GM04504 (cell line): ENCODE measurements at places on chromosomes 5 and 9.

DNA sequence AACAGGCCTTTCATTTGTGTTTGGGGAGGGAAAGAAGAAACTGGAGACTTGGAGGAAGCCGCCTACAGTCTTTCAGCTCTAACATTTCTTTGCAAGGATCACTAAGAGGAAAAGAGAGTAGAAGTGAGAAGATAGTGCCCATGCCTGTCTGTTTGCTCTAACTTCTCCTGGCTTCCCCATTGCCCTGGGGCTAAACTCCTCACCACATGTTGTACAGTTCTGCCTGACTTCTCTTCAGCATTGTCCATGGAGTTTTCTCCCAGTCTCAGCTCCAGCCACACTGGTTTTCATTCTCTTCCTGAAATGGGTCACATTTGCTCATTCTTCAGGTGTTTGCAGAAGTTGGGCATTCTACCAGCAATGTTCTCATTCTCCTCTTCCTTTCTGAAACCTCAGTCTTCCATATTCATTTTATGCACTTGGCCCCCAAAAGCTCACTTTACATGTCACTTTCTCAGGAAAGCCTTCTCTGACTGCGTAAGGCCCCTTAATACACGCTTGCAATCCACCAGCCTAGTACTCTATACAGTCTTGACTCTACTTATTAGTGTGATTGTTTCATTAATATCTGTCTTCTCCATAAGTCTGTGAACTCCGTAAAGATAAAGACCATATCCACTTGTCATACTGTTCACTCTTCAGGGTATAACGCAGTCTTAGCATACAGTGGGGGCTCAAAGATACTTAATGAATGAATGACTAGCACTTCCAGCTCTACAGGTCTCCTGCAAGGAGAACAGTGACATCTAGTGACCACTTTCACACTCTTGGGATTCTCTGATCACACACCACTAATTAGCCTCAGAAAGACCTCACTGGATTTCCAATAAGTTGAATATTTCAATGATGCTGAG is 40.2 kb upstream of the TRIM32 start:
- peak; percentile 40 for DNase-seq

DNA sequence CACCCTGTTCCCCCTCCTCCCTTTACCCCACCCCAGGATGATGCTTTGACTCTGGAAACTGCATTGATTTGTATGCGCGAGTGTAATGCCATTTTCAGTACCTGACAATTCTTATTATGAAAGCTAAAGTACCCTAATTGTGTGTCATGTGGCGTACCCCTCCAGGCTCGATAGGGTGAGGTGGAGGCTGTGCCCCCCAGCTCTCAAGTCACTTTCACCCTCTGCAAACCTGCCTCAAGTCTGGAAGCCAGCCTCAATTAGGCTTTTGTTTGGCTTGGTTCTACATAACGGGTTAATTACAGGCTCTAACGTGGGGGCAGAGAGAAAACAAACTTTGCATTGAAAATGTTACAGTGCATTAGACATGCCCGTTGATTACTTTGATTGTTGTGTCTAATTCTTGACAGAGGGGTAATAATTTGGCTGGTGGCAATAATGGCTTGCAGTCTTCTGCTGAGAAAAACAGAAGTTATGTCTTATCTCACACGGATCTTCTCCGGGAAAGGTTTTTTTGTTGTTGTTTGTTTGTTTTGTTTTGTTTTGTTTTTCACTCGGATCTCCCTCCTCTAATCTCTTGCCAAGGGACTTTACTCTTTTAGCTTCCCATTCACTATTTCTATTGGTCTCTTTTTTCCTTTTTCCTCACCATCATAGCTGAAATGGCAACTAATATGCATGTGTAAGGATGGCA is 12.6 kb downstream of the ISL1 start:
- no peak for DNase-seq

GRCh38 chr9:73152953-73153352 is 1.3 kb downstream of the ANXA1 start:
- DNase-seq, result no peak

GRCh38 chr5:1175015-1175414 is 26.4 kb upstream of the SLC6A19 start:
- no peak for DNase-seq

DNA sequence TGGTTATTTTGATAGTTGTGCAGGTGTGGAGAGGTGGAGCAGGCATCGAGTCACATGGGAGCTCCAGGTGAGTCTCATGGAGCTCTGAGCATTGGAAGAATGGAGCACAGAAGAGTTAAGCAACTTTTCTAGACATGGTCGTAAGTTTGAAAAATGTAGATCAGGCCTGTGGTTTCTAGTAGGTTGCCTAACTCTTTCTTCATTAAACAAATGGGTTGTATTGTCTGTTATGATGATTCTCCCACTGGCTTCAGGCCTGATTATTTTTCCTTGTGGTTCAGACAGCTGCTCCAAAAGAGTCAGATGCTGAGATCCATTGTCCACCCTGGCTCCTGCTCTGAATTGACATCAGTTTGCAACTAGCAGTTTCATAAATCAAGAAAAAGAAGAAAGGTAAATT is 80.3 kb upstream of the RPS23 start:
- peak; percentile 77 for DNase-seq

DNA sequence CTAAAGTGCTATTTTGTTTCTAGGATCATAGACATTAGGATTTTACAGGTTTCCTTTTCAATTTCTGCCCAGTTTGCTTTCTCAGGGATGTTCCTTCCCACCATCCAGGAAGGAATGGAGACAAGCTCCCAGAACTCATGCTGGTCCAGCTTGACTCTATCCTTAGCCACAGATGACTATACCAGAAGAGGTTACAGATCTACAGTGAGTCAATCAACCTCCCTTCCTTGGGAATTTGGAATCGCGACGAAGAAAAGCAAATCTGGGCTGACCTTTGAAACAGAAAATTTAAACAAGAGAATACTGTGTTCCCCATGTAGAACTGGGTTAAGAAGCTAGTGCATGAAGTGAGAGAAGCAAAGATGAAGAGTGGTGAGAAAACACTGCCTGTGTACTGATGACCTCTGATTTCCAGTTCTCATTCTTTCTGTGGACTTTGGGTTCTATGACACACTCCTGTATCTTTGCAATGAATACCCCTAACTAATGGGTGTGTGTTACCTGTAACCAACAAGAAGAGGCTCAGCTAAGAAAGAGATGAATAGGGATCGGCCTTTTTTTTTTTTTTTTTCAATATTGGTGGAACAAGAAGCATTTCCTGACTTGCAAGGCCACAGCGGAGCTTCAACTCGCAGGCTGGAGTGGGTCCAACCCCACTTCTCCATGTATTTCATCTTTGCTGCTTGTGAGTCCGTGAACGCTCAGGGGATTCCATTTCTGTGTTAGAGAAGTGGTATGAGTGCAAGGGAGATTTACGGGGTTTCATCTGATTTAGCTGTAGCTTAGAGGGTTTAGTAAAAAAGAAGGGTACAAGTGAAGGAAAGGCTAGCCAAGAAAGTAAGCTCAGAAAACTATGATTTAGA is 563.9 kb upstream of the CLINT1 start:
- DNase-seq, result no peak
